ENCODE measurements at places on chromosomes 16 and 17.

GRCh38 chr17:142102-142661, 4.8 kb downstream of the SCGB1C2 start:
- peak; percentile 25 for DNase-seq

- DNase-seq: no peak
Measured at GRCh38 chr17:62968445-62968923, 2.4 kb downstream of the TANC2 start.

DNA sequence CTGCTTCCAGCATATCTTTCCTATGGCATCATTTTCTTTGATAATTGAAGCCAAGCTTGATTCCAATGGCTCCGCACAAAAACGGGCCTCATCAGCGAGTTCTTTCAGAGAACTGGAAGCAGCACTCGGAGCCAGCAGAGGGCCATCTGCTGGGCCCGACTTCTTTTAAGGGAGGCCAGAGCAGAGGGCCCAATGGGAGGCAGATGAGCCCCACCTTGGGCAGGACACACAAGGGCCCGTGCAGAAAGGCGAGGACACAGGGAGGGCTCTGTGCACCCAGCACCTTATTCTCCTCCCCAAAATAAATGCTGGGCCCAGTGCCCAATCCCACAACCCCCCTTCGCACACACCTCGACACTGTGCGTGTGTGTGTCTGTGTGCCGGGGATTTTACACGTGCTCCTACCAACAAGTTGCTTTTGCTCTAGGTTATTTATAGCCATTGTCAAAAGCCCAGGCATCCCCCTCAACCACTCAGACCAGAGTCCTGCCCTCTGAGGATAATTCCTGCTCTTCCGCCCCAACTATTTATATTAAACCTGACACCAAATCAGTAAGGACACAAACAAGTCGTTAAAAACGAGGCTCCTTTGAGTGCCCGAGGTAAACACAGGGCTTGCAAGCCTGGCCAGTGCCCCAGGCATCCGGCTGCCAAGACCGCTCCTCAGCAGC, 6.8 kb downstream of the AXIN2 start:
- DNase-seq: no peak

GRCh38 chr16:16778332-16778731, 399.4 kb downstream of the NPIPA7 start:
- no peak for DNase-seq

DNA sequence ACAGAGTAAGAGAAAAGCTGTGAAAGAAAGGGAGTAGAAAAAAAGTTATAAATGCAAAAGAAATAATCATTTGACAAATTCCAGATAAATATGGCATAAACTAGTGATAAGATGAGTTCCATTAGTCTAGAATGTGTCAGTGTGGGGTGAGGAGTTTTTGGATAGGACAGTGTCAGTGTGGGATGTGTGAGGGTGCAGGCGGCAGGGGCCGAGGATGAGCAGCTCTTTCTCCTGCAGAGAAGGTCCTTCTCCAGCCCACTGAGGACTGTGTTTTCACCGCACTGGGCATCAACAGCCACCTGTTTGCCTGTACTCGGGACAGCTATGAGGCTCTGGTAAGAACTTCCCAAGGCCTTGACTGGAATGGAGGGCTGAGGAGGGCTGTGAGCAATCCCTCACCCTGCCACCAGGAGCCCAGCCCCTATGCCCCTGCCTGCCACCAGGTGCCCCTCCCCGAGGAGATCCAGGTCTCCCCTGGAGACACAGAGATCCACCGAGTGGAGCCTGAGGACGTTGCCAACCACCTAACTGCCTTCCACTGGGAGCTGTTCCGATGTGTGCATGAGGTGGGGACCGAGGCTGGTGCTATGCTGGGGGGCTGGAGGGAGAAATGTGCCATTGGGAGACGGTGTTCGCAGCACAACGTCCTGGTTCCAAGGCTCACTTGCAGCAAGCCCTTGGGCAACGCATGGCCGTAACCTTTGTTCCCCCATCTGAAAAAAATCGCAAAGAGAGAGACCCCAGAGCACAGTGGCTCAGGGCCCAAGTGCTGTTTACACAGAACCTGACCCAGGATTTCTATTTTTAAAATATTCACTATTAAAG, 13.1 kb downstream of the RAPGEFL1 start:
- no peak for DNase-seq

DNA sequence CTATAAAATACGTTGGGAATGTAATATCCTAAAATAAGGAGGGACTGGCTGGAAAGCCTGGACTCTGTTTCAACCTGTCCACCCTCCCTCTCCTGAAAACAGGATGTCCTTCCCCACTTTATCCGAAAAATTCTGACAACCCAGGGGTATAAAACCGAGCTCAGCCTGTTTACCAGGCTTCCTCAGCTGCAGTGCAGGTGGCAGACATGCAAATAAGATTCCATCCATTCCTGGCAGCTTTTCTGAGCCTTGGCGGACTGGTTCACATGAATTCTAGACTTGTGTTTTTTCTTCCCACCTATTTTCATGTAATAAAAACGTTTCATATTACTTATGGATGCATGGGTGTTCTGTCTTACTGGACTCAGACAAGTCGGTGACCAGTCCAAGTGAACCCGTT, 479.3 kb downstream of the KCNJ18 start:
- no peak for DNase-seq

GRCh38 chr16:88838566-88838965, 18.2 kb downstream of the GALNS start:
- DNase-seq: no peak

DNA sequence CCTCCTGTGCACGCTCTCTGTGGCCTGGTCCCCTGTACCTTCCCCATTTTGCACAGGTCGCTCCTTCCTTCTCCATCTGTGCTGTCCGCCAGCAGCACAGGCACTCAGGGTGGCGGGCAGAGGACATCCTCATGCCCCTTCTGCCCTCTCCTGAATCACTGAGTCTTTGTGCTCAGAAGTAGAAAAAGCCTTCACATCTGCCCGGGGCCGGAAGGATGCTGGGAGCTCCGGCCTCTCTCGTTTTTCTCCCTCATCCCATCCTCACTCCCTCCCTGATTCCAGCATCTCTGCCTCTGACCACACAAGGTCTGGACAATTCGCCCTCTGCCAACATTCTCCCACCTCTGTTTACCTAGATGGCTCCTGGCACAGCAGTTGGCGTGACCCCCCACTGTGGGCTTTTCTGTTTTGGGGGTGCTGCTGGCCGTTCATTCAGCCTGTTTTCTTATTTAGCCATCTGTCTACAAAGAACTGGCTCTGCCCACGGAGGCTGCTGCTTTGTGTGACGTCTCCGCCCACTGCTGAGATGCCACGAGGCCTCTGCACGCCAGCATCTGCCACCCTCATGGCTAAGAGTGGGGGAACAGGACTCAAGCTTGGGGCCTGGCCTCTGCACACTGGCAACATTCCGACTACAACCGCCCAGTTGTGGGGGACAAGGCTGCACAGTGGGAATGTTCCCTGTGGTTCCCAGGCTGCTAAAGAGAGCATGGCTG, 36.7 kb downstream of the SEC14L5 start:
- no peak for DNase-seq

DNA sequence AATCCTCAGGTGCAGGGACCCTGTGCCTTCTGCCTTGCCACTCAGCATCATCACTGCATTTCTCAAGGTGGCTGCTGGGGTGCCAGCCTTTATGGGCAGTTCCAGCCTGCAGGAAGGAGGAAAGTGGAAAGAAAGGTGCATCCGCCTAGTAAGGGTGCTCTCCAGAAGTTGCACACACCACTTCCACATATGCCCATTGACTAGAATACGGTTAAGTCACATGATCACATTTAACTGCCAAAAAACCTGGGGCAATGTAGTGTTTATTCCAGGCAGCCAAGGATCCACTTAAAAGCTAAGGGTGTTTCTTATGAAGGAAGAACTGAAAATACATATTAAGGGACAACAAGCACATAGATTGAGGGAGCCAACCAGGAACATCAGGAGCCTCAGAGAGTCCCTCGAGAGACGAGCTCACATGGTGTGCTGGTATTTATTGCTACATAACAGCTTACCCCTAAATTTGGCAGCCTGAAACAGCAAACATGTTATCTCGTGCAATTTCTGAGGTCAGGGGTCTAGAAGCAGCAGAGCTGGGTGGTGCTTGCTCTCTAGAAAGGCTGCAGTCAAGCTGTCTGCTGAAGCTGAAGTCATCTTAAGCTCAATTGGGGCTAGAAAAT, 52.0 kb upstream of the MMP2 start:
- DNase-seq: no peak

DNA sequence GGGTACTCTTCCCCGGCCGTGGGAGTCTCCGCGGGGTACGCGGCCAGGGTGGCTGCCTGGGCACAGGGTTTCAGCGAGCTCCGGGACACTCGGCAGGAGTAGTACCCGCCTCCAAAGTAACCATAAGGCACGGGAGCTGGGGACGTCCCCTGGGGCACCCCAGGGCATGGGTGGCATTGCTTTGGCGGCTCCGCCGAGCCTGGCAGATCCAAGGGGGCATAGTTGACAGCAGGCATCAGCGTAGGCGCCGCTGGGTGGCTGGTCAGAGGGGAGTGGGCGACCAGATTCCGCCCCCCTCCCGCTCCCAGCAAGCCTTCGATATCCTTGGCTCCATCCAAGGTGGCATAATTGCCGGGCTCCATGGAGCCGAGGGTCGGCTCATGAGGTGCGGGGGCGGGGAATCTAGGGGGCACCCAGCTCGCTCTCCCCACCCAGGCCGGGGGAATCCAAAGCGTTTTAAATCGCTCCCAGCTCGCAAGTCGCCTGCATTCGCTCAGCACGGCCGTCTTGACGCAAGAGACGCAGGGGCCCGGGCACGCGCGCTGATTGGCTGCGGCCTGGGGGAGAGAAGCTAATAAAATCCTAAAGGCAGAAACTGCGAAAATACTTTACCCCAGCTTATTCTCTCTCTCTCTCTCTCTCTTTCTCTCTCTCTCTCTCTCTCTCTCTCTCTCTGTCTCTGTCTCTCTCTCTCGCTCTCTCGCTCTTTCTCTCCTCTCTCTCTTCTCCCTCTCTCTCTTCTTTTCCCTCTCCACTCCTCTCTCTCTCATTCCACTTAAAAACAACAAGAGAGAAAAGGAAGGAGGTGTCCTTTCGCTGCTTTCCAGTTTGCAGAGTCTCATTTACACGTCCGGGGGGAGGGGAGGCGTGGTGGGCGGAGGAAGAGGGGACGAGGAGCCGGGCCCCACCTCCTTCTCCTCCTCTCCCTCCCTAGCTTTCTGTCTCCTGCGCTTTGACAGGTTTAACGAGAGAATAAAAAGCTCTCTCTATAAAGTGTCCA, at the start of gene HOXB13:
Gene HOXB13 (minus strand): TSS at position 519 of the 1,000 bp plus-strand sequence. CDS start 157 bp downstream, at position 362.
- peak; percentile 15 for DNase-seq

- DNase-seq: no peak
Measured at GRCh38 chr16:88617268-88618031, 20.9 kb upstream of the IL17C start.

DNA sequence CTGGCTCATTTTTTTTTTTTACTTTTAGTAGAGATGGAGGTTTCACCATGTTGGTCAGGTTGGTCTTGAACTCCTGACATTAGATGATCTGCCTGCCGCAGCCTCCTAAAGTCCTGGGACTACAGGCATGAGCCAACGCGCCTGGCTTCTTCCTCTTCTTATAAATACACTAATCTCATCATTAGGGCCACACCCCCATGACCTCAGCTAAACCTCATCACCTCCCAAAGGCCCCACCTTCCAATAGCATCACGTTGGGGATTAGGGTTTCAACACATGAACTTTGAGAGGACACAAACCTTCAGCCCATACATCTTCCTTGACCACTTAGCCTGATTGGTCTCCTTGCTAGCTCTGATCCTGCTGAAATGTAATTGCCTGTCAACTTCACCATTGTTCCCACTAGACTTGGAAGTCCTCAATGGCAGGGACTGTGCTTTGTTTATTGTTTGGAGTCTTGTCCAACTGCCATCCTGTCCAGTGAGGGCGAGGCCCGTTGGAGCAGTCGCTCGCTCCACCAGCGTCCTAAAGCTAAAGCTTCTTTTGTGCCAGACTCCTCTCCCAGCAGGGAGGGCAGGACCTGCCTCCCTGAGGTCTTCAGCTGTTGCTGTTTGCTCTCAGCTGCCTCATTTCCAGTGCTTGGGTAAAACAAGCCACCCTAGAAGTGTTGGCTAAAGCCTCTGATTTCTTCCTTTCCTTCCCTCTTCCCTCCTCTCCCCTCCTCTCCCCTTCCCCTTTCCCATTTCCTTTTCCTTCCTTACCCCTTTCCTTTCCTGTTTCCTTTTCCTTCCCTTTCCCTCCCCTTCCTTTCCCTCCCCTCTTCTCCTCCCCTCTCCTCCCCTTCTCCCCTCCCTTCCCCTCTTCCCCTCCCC, 85.3 kb downstream of the HAPSTR1 start:
- DNase-seq: no peak

DNA sequence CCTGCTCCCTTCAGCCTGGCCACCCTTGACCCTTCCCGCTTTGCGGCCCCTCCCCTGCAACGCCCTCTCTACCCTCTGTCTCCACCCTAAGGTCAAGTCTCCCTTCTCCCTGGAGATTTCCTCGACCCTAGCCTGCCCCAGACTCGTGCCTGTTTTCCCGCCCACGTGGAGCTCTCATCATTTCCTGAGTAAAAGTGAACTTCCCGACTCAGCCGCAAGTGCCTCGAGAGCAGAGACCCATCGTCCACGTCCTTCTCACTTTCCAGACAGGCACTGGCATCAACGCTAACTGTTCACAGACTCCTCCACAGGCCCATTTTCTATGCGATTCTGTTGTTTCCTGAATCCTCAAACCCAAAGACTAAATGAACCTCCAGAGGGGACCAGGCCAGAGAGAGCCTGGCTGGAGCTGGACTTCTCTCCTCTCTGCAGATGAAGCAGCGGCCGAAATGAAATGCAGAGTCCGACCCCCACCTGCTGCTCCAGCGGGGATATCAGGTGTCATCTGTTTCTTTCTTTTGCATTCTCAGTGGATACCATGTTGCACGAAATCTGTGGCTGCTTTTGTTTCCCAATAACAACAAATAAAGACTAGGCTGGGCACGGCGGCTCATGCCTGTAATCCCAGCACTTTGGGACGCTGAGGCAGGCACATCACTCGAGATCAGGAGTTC, 52.5 kb downstream of the RTN4RL1 start:
- no peak for DNase-seq

Measured in stimulated activated CD8-positive, alpha-beta memory T cell treated with anti-CD3 and anti-CD28 coated beads, Interleukin-4, amount 100 ng/mL, for 24 hours (primary cell).